NCI-H510A (cell line): ENCODE measurements at places on chromosomes 11 and 22.
A peak's percentile ranks its signal among the peaks of the same experiment; 100 is the strongest.

GRCh38 chr11:110425751-110426545 is 3.8 kb upstream of the FDX1 start:
- no peak for DNase-seq

DNA sequence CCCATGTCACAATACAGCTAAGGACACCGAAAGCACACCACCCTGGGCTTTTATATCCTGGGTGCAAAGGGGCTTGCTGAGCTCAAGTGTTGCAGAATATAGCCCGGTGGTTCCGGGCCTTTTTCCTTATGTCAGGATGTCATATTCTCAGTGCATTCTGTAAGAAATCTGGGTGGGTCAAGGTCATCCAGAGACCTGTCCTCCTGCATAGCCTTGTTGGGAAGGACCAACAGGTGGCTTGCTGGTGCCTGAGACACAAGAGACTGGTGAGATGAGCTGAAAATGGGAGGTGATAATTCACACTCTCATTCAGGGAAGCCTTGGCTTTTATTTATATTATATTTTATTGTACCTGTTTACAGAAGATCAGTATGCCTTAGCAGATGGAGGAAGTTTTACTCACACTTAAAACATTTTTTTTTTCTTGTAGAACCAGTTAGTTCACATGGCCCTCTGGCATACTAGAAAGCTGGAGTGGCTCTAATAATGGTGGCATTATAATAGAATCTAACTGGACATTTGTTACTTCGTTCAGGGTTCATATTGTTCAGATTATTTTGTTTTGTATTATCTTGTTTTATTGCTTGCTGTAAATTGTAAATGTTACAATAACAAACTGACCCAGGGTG is 14.6 kb upstream of the TMEM123 start:
- peak; percentile 33 for DNase-seq

- DNase-seq = no peak
Observed at GRCh38 chr22:41713004-41713403, 13.7 kb downstream of the MEI1 start.

- DNase-seq = no peak
Observed at GRCh38 chr22:39723899-39724351, 153.4 kb downstream of the CACNA1I start.

DNA sequence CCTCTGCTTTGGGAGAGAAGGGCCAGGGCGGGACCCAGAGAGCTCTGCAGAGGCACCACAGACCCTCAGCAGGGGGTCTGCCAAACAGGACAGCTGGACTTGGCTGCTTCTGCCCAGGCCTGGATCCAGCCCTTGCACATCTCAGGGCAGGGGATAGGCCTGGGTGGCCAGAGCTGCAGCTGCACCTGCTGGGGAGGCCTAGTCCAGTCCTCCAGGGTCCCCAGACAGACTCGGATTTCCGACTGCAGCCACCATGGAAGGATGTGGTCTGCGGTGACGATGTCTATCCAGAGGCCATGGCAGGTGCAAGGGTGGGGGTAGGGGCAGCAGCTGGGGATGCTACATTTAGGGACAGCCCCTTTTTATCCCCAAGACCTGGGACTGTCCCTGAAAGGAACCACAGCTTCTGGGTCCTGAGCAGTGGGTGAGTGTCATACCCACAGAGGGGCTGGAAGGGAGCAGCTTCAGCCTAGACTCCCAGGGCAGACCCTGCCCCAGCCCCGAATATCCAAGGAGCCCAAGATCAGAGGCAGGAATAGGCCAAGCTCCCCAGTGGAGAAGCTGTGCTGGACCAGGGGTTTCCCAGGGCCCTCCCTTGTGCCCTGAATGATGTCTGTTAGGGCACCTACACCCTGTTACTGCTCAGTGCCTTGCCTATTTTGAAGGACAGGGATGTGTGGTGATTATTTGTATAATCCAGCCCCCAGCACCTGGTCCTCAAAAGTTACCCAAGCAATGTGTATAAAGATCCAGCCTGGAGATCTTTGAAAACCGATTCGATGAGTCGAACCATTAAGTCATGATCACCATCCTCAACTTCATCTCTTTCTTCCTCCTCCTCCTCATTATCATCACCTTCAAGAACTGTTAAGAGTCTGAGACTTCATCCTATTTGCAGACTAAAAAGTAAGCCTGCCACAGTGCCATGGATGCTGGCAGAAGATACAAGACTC is 2.5 kb upstream of the IGLL5 start:
- DNase-seq = no peak

DNA sequence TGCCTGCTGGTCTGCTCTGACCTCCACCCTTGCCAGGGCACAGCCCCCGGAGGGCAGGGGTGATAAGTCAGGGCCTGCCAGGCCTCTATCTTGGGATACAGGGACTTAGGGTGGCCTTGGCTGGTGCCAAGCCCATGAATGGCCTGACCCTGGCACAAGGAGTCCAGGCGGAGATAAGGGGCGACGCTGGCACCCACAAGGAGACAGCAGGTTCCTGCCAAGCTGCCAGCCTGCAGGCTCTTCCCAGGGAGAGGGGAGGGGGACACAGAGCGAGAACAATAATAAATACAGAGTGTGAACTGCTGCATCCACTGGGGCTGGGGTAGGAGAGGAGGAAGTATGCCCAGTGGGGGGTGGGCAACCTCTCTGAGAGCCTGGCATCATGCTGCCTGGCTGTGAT is 978 bp downstream of the CSDC2 start:
- DNase-seq = no peak

GRCh38 chr11:1863352-1864216 is 10.7 kb downstream of the LSP1 start:
- no peak for DNase-seq

DNA sequence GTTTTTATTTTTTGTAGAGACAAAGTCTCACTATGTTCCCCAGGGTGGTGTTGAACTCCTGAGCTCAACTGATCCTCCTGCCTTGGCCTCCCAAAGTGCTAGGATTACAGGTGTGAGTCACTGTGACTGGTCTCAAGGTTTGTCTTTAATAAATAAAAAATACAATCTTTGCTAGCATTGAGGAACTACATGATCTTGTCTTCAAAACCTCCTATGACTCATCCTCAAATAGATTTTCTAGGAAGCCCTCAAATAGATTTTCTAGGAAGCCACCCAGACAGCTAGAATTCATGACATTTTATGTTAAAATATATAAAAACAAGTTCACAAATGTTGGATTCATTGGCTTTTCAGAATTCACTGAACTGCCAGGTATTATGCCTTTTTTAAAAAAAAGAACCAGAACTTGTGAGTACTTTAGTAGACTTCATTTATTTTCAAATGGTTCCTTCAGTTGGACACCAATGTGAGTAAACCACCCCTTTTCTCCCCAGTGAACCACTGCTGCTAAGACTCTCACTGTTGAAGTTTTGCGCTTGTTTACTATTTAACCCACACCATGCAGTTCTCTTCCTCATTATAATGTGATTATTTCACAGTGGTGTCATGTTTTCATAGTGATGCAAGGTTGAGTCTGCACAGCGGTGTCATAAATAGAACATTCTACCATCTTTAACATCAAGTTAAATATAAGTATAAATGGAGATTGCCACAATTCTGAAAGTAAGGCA is 303.9 kb downstream of the CASP12 start:
- DNase-seq = no peak

GRCh38 chr11:67345247-67345919 is 8.0 kb downstream of the POLD4 start:
- DNase-seq = no peak

DNA sequence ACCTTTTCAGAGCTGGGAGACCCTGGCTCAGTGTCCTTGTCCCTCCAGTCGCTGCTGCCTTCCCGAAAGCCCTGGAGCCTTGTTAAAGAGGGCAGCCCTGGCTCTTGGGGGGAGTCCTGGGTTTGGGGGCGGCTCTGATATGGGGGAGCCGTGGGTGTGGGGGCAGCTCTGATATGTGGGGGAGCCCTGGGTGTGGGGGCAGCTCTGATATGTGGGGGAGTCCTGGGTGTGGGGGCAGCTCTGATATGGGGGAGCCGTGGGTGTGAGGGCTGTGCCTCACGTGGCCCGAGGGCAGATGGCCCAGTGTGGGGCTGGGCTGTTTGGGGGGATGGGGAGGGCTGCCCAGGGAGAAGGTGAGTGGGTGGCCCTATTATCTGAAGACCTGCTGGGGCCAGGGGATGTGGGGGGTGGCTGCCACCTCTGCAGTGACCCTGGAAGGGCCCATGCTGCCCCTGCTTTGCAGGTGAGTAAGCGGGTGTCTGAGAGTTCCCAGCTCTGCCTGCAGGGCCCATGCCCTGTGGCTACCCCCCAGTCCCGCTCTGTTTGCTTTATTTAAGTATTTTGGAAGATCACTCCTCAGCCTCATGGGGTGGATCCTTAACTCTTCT is 30.9 kb upstream of the GRAMD4 start:
- DNase-seq = no peak

GRCh38 chr11:15660496-15660895 is 545.8 kb downstream of the INSC start:
- no peak for DNase-seq

GRCh38 chr22:22910272-22911240 is 22.9 kb downstream of the IGLL5 start:
- no peak for DNase-seq
